Mucosa of descending colon (tissue), 3 donors: ENCODE measurements at places on chromosomes 12 and 14. TPM values are rescaled to one million over a fixed set of nuclear protein-coding genes. Genes with fewer than 3 reads are reported as not detected.

DNA sequence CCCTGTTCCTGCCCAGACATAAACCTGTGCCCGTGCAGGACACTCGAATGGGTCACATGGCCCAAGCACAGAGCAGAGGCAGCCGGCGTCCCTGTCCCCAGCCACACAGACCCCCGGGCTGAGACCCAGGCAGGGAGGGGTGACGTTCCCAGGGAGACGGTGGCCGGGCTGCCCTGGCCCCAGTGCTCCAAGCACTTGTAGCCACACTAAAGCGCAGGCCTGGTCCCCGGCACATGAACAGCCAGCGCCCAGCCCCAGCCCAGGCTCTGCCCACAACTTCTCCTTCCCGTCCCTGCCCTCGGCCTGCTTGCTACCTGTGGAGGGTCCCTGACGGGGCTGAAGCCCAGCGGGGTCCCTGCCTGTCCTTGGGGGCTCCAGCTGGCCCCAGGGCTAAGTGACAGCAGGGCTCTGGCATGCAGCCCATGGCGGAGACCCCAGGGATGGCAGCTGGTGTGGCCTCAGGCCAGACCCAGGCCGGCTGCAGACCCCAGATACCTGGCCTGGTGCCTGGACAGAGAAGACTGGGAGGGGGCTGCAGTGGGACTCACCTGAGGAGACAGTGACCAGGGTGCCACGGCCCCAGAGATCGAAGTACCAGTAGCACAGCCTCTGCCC lies 338.4 kb downstream of the TMEM121 start:
- peak; percentile 6 for DNase-seq

DNA sequence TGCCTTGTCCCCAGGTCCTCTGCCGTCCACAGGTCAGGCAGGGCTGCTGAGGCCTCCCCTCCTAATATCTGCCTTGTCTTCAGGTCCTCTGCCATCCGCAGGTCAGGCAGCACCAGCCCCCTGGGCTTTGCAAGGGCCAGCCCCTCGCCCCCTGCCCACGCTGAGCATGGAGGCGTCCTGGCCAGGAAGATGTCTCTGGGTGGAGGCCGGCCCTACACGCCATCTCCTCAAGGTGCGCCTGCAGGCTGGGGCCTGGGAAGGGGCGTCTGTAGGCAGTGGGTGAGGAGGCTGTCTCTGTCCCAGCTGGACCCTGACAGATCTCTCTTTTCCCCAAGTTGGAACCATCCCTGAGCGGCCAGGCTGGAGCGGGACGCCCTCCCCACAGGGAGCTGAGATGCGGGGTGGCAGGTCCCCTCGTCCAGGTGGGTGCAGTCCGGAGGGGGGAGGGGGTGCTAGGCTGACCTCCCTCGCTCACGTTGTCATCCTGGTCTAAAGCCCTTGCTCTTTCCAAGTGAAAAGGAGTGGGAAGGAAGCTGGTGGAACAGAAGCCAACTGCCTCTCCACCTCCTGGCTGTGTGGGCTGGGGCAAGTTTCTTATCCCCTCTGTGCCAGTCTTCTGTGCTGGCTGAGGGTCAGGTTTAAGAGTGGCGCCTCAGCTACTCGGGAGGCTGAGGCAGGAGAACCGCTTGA lies 13.9 kb upstream of the PUS1 start:
- no peak for DNase-seq

GRCh38 chr14:89420502-89420901 lies 3.5 kb upstream of the FOXN3 start:
- DNase-seq: no peak

DNA sequence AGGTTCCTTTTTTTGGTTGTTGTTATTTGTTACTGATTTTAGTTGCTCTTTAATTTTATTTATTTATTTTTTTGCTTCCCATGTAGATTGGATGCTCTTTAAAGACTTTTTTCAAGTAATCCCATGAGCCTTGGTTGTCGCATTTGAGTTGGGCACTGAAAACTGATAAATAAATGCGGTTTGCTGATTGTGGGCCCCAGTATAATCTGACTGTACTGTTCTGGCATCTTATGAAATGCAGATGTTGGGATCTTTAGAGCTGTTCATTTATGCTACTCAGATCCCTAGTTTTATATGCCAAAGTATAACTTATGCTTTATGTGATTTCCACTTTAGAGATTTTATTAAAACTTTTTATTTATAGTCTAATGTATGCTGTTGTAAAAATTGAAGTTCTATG lies 33.3 kb downstream of the WNK1 start:
- DNase-seq: no peak

- DNase-seq: peak; percentile 17
Measured at GRCh38 chr14:32509632-32510187, 180.6 kb downstream of the AKAP6 start.

- no peak for DNase-seq
Measured at GRCh38 chr12:121731473-121731872, 18.9 kb downstream of the TMEM120B start.

DNA sequence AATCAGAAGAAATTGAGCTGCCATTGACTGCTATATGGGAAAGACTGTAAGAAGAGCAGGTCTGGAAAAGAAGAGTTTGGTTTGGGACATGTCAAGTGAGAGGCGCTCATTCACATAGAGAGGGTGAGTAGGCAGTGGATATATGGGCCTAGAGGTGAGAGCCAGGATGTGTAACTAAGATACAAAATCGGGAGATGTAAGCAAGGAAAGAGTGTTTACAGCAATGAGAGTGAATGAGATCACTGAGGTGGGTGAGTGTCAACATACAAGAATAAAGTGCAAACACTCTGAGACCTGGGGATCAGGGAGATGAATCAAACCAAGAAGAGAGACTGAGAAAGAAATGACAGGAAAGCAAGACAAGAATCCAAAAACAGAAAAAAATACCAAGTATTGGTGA lies 58.0 kb upstream of the RTRAF start:
- DNase-seq: no peak

DNA sequence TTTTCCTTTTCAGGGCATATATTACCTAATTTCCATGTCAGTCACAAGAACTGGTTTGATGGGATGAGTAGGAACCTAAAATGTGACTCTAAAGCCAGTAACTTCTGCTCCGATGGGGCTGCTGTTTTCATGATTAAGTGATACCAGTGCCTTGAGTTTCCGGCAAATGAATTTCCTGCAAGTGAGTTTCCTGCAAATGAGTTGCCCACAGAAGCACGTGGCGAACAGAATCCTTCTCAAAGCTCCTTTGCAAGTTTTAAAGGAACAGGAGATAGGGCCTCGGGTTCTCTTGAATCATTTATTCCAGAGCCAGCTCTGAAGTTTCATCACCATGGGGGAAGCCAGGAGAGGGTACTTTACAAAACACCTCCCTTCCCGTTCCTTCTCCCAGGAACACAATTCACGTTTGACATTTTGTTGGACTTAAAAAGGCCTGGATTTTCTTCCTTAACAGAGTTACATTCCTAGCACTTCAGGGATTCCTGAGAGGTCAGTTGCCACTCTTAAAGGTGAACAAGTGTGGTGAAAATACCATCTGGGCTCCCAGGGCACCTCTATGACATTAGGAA lies 2.2 kb upstream of the PPTC7 start:
- DNase-seq: no peak

- no peak for DNase-seq
Measured at GRCh38 chr14:102229071-102229738, 75.8 kb downstream of the MOK start.

Gene DACT1
- 3.0 TPM for total RNA-seq

Gene GPX2
- 590 TPM for total RNA-seq

Gene DENND5B
- 20.3 TPM for total RNA-seq
